ENCODE measurements at places on chromosomes 1 and 21.

DNA sequence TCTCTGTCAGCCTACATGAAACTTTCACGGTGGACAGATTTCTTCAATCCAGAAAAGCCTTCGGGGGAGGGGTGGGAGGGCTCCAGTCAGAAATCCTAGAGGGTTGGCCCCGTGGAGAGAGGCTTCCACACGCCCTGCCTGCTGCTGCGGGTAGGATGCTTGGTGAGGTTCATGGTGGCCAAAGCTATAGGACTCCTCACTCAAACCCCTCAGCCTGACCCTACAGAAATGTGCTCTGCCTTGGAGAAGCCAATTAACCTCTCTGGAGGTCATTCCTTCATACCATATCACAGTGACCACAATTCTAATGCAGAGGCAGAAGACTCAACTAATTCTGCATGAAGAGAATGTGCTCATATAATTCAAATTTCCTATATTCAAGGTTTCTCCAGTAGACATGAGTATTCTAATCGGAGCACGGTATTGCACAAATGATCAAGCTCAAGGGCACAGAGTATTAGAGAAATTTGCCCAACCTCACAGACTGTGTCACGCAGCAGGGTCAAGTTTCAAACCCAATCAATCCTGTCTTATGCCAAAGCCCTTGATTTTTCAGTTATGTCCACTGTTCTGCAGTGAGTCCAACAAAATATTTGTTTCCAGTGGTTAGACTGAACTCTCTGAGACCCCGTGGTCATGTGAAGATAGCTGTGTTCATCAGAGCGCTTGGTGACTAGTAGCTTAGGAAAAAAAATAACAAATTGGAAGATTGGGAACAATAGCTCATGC, 104.8 kb downstream of the TOMM20 start:
- DNase-seq: no peak

GRCh38 chr1:101178341-101178687, 58.5 kb upstream of the S1PR1 start:
- DNase-seq: no peak

DNA sequence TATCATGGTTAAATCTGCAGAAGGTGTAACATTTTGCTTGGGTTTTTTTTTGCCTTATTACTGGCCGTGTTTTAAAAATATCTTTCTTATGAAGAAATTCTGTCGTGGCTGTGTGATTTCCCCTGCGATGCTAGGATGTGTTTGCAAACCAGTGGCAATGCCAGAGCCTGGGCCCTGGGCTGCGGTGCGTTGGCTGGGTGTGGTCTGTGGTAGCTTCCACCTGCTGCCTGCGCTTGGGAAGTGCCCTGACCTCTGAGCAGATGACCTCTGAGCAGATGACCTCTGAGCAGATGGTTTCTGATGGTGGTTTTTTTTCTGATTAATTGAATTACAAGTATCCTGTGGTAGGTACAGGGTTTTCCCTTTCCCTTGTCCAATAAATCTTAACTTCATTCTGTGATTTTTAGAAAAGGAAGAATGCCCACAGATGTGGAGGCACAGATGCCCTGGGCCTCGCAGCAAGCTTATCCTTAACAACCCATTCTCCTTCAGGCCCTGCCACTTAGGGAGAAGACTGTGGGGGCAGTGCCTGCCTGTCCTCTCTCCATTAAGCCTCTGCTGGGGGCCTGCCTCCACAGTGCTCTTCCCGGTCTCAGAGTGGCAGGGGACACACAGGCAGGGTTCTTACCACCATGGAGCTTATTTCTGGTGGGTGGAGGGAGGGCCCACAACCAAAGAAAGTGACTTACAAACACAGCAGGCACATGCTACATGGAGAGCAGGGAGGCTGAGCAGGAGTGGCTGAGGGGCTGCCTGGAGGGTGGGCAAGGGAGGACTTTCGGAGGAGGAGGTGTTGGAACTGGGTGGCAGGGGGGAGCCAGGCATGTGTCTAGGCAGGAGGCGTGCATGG, 81.7 kb downstream of the PCBP3 start:
- no peak for DNase-seq

- DNase-seq: no peak
These were observed 7.7 kb upstream of the MPZL1 start for GRCh38 chr1:167714098-167714438.

DNA sequence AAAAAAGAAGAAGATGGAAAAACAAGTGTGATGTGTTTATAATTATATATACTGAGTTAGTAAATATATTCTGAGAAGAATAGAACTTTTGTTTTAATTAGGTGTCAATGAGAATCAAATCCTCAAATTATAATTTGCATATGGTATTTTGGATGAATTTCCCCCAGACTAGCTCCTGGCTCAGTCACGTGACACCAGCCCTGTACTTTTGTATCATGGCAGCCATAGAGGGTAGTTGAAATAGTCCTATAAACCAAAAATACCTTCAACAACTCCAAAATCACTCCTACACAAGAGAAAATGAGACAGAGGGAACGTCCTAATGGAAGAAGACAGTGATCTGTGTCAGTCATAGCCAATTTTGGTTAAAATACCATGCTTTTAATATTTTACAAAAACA, 9.0 kb upstream of the S1PR1 start:
- DNase-seq: no peak

DNA sequence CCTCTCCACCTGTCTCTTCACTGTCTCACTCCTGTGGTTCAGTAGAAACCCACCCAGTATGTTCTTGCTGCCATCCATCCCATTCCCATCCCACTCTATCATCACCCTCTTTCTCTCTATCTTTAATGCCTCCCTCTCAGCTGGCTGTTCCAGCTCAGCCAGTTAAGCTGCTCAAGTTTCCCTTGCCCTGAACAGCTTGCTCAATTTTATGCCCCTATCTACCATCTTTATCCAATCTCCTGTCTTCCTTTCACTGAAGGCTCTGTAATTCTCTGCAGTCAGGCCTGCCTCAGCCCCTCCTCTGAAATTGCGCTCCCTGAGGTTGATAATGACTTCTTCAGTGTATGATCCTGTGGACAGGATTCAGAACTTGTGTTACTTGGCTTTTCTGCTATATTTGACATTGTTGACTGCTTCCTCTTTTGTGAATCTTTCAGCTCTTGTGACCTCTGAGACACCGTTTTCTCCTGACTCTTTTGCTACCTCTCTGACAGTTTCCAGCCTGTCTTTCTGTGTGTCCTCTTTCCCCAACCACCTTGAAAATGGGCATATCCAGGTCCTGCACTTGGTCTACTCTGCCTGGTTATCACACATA, 13.9 kb upstream of the BCAR3 start:
- no peak for DNase-seq

DNA sequence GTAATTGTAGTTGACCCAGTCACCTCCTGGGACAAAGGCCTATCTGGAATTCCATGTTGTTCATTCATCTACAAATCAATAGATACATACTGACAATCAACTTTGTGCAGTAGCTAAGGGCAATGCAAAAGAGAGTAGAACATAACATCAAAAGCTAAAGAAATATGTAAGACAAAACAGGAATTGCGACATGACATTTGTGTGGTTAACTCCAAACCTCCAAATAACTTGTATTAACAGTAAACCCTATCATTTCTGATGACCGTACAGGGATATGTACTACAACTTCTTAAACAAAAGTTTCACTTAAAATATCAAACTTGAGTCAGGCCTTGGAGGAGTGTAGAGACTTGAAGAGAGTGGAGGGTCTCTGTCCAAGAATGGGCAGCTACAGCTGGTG, 317.6 kb downstream of the SPATA17 start:
- DNase-seq: no peak

Measured in NCI-H1048 (cell line).